Hippocampal formation (tissue), 2 donors: ENCODE measurements at places on chromosomes 1 and 21.
A peak's percentile ranks its signal among the peaks of the same experiment; 100 is the strongest.

DNA sequence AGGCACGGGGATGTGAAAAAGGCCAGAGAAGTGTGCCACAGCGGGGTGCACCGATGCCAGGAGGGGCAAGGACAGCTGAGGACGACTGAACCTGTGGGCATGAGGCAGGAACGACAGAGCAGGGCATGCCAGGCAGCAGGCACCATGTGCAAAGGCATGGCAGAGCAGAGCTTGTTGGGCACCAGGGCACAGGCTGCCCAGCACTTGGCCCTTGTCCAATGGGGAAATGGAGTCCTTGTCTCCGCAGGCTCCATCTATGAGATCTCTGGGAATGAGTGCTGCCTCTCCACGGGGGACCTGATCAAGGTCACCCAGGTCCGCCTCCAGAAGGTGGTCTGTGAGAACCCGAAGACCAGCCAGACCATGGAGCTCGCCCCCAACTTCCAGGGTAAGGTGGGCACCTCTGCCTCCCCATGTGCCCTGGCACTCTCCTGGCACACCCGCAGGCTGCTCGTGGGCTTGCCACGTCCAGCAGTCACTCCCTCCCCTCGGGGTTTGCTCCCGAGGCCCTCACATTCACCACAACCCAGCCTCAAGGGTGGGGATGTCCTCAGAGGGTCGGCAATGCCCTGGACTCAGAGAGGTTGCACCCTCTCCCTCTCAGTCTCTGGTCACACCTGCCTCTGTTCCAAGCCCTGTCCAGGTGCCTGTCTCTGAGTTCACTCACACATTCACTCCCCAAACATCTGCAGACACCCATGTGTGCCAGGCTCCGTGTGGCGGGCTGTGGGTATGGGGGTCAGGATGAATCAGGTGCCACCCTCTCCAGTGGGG is 4.2 kb downstream of the THEMIS2 start:
- DNase-seq, result no peak

DNA sequence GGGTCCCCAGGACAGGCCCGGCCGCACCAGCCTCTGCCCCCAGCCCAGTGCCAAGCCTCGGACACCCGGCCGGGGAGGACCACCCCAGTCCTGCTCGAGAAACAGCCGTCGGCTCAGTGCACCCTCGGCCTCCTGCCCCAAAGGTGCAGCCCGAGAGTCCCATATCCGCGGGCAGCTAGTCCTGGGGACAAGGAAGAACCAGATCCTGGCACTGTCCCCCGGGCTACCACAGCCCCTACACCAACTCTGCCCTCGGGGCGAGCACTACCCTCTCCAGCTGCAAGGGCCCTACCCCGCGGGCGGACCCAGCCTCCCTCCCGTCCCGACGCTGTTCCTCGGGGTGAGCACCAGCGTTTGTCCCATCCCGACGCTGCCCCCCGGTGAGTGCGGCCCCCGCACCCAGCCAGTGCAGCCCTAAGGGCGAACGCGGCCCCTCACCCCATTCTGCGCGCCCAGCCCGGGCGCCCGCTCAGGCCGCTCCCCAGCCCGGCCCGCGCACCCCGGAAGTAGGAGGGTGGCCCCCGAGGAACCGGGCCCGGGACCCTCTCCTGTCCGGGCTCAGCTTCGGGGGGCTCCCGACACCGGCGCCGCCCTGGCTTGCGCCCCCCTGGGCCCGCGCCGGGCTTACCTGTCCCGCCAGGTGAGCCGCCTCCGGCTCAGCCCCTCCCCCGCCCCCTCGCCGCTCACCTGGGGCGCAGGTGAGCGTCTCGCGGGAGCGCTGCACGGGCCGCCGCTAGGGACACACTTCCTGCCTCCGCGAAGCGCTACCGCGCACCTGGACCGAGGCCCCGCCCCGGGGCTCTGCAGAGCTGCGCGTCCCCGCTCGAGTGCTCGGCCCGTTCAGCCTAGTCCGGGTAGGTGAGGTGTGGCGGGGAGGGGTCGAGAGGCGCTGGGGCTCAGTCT is at the start of gene KDF1:
KDF1 (minus strand) TSS at position 747 of the 903 bp plus-strand sequence. CDS start 8,088 bp downstream, outside the sequence.
- DNase-seq, result no peak

DNA sequence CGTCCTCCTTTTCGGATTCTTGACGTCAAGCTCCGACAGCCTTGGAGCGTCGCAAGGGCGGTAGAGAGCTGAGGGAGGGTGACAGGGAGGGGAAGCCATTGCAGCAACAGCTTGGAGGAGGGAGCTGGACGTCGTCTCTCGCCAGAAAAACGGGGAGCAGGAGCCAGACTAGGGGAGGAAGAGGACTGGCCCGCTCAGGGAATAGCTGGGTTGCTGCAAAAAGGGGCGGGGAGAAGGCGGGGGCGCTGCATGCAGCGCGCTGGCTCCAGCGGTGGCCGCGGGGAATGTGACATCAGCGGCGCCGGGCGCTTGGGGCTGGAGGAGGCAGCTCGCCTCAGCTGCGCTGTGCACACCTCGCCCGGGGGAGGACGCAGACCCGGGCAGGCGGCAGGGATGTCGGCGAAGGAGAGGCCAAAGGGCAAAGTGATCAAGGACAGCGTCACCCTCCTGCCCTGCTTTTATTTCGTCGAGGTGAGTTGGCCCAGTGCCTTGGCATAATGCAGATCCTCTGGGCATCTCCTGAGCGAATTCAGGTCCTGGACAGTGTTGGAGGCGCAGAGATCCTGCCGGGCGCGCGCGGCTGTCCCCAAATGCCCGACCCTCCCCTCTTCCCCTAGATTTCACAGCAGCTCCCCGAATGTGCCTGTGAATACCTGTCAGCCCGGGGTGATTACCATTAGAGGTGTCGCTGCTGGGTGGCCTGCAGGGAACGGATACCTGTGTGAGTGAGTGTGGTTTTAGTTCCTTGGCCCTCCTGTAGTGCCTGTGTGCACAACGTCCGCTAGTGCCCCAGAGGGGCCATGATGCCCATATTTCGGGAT is at the start of gene PLPPR4:
PLPPR4 (plus strand) TSS at position 292 of the 821 bp plus-strand sequence; CDS start at position 394, 102 bp downstream.
- peak; percentile 60 for DNase-seq

GRCh38 chr1:228920831-228921230 is 185.6 kb downstream of the RHOU start:
- DNase-seq, result no peak

DNA sequence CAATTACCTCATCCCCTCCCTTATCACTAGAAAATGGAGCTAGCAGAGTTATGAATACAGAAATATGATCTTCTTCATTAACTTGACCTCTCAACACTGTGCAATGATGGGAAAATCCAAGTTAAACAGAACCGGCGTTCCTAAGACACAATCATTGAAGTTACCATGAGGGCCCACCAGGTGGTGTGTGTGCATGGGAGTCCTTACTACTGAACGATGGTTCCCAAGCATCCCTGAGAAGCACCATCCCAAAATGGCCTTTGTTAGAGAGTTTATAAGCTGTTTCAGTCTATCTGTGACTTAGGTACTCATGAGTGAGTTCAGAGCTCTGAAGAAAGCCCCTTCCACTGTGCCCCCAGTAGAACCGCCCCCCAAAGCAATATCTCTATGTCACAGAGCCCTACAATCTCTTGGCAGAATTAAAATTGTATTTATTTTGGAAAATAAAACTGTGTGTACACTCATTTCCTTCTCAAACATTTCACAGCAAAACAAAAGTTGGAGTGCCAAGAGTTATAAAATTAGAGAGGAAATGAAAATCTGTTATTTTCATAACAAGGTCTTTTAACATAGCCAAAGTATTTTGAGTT is 56.8 kb downstream of the PLD5 start:
- peak; percentile 58 for DNase-seq

DNA sequence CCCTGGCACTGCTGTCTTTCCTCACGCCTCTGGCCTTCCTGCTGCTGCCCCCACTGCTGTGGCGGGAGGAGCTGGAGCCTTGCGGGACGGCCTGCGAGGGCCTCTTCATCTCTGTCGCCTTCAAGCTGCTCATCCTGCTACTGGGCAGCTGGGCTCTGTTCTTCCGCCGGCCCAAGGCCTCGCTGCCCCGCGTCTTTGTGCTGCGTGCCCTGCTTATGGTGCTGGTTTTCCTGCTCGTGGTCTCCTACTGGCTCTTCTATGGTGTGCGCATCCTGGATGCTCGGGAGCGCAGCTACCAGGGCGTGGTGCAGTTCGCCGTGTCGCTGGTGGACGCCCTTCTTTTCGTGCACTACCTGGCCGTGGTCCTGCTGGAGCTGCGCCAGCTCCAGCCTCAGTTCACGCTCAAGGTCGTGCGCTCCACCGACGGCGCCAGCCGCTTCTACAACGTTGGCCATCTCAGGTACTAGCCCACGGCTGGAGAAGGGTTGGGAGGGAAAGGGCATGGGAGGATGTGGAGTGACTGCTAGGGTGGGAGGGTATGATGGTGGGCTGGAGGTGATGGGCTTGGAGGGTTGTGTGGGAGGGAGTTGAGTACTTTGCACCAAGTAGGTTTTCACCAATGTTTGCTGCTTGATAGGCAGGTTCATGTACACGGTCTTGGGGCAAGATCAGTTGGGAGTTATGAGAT is 18.9 kb downstream of the VANGL2 start:
- DNase-seq, result no peak

DNA sequence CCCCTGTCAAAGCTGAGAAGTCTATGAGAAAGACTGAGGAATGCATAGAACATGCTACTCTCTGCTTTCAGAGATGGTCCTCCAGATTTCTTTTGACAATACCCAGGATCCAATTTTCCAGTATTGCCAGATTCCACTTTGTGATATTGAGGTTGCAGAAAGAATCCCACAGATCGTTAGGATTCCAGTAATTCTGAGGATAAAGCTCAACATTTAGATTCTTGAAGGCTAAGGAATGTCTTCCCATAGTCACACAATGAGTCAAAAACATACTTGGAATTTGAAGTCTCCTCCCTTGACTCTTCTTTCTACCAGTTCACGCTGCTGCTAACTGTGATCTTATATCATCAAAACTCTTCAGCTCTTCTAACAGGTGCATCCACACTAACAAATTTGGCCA is 57.1 kb downstream of the TNFSF18 start:
- DNase-seq, result no peak

DNA sequence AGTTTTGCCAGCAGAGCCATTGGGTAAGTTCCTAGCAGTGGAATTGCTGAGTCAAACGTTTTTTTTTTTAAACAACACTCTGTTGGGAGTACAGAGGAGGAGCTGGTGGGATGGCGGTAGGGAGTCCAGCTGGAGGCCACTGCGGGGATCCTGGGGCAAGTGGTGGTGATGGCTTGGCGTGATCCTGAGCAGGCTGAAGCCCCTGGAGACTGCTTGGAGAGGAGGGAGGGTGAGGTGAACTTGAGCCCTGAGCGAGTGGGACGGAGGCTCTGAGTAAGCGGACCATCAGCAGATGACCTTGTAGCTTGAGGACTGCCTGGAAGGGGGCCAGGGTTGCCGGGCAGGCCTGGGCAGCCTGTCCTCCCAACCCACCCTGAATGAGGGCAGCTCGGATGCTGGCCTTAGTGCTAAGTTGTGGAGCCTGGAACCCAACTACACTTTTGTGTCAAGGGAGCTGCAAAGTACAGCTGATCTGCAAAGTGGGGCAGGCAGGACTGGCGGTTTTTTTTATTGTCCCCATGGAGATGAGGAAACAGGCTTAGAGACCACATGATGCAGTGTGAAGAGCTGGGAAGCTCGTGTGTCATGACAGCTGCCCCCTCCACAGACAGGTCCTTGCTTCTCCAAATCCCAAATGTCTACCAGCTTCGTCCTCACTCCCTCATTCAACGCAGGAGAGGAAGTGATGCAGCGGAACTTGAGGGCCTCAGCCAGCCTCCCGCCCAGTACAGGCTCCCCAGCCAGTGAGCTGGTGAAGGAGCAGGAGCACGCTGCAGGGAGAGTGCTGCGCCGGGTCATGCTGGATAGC is 20.2 kb downstream of the MRPL37 start:
- DNase-seq, result peak; percentile 32

DNA sequence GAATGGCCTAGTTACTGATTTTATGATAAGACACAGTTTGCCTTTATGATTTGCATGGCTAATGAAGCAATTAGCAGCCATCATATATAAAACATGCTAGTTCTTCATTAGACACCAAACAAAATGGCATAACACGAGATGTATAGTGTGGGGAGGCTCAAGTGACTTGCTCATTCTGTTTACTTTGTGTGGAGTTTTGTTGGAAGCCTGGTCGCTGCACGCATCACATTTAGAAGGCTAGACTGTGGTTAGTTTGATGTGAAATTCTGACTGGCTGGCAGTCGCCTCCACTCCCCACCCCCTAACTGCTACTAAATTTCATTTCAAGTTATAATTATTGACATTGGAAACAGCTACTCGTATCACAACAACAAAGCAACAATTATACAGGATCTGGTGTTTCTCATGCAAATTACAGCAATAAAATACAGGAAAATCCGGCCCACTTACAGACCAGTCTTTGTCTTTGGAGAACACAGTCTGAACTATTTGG is 356.1 kb downstream of the LMO4 start:
- no peak for DNase-seq

- DNase-seq, result no peak
These were observed 10.3 kb downstream of the MORN1 start for GRCh38 chr1:2380816-2381591.

DNA sequence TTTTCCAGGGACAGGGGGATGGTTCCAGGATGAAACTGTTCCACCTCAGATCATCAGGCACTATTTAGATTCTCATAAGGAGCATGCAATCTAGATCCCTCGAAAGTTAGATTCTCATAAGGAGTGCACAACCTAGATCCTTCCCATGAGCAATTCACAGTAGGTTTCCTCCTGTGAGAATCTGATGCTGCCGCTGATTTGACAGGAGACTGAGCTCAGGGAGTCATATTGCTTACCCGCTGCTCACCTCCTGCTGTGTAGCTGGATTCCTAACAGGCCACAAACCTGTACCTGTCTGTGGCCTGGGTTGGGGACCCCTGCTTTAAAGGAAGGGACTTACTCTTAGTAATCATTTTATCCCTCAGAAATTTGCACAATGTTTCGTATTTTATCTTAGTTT is 9.3 kb downstream of the CTH start:
- DNase-seq, result no peak

DNA sequence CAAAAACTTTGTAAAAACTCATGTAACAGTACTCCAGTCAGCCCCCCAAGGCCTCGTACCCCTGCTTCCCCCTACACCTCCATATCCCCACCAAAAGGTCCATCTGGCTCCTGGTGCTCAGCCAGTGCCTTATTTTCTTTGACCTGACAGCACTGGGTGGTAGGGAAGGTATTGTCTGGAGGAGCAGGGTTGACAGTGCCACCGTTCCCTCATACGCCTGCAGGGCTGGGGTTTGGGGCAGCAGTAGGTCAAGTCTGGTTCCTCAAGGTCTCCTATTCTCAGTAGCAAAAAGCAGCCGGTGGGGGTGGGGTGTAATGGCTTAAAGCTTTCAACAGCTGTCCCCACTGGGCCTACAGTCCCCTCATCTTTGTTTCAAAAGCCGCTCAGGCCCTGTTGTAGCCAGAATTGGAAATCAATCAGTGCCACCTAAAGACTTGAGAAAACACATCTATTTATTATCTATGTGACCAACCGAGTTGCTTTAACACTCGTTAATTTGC is 25.3 kb upstream of the TTF2 start:
- DNase-seq, result no peak

DNA sequence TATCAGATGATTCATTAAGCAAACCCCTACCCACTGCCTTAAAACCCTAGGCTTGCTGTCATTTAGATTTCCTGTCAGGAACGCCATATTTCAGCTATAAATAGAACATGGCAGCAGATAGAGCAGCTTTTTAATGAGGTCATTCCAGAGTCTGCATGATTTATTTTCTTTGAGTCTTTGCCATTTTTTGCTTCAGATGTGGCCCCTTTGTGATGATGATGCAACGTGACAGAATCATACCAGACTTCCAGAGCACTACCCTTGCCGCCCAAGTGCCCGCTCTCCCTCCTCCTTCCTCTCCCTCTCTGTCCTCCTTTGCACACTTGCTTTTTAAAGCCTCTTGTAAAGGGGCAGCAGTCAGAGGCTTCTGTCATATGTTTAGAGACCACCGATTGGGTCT is 55.5 kb upstream of the TRIM67 start:
- DNase-seq, result no peak

- no peak for DNase-seq
These were observed 11.7 kb downstream of the CDKN2C start for GRCh38 chr1:50981741-50982140.

GRCh38 chr1:165671526-165671925 is 26.8 kb downstream of the ALDH9A1 start:
- no peak for DNase-seq
